Fibroblast of skin of back (primary cell): ENCODE measurements at places on chromosomes 12 and 14.
A peak's percentile ranks its signal among the peaks of the same experiment; 100 is the strongest.

DNA sequence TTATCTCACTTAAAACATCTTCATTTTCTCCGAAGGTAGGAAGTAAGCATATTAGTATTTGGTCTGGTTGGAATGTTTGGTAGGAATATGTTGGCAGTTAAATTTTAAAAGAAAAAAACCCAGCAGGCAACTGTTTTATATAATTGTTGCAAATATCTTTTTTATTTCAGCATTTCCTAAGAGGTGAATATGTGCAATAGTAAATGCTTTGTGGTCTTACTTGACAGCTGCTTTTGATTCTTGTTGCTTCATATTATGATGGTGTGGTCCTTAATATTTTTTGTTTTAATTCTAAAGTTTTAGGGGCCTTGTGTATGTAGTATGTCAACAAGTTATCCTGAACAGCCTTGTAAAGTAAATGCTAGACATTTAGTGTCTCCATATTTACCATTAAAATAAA lies 6.3 kb downstream of the TRAFD1 start:
- DNase-seq = no peak

DNA sequence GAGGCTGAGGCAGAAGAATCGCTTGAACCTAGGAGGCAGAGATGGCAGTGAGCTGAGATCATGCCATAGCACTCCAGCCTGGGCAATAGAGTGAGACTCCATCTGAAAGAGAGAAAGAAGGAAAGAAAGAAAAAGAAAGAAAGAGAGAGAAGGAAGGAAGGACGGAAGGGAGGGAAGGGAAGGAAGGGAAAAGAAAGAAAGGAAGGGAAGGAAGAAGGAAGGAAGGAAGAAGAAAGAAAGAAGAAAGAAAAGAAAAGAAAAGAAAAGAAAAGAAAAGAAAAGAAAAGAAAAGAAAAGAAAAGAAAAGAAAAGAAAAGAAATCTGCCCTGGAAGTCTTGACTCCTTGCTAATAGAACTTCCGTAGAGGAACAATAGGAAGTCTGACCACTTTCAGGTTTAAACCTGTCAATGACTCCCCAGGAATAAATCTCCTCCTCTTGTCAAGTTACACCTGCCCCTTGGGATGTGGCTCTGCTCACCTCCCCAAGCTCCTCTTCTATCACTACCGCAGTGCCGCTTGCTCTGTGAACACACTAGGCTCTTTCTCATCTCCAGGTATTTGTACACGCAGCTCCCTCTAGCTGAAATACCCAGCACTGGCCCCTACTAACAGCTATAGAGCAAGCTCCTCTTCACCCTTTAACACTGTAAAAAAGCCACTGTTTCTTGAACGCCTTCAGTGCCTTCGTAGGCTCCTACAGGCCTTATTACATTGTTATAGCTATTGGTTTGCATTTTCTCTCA lies 773.1 kb upstream of the TBX3 start:
- DNase-seq = no peak

- DNase-seq = no peak
These were observed 96.7 kb downstream of the CCER1 start for GRCh38 chr12:90858252-90858651.

- no peak for DNase-seq
These were observed 354.2 kb upstream of the ATP2B1 start for GRCh38 chr12:90062799-90063198.

DNA sequence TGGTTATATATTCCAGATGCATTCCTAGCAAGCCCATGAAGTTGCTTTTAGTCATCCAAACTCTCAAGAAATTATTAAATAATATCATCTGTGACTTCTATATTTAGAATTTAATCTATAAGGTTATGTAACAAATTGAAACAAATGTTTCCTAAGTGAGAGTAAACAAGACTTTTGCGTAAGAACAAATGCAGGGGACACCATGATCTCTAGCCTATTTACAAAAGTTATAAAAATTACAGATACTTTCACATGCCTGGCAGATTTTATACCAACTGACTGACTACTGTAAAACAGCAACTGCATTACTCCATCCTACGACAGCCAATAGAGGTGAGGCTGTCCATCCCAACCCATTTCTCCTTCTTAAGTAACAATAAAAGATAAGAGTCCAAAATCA lies 20.4 kb upstream of the DIO2 start:
- DNase-seq = no peak

- no peak for DNase-seq
These were observed 4.7 kb upstream of the HOXC10 start for GRCh38 chr12:53980104-53980801.

DNA sequence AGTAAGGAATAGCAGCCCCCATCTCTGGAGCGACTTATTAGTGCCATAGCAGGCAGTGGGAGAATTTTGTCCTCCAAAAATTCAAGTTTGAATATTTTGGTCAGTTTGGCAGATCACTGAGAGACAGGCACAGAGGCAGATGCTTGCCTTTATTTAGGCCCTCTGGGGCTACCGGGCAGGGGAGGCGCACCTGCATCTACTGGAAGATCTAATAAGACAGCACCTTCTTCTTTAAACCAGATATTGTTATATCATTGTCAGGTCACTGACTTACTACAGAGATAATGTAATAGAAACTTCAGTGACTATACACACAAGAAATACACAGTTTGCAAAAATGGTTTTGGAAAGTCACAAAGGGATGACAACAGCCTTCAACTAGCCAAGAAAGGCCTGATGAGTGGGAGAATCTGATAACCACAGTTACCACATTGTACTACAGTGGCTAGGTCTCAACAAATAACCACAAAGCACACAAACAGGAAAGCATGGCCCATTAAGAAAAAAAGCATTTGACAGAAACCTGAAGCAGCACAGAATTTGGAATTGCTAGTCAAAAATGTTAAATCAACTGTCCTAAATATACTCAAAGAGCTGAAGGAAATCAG lies 56.8 kb downstream of the CDK17 start:
- DNase-seq = no peak

GRCh38 chr12:109943811-109944210 lies 43.7 kb downstream of the TCHP start:
- peak; percentile 27 for DNase-seq

DNA sequence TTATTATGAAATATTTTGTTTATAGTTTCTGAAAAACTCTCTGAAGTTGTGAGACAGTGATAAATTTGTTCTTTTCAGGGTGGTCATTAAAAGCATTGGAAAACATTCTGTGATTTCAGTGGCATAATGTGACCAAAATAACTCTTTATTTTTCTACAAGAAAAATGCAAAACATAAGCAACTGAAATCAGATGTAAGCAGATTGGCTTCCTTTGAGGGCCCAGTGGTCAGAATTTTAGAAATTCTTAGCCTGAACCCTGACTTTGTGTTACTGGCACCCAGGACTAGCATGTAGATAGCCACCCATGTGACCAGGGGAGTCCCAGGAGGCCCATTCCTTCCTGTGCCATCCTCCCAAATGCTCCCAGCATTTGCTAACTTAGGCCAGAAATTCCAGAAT lies 145.6 kb upstream of the SLC38A2 start:
- DNase-seq = no peak

- DNase-seq = no peak
These were observed 233.6 kb upstream of the ARHGAP5 start for GRCh38 chr14:31843361-31844091.
